ENCODE measurements at places on chromosomes 4 and X. TPM values are rescaled to one million over a fixed set of nuclear protein-coding genes. Genes with fewer than 3 reads are reported as not detected.

CDKL2 gene
- not detected for total RNA-seq

SHISA3 gene
- not detected for total RNA-seq

GLRA3 gene
- not detected for total RNA-seq

MAGEC3 gene
- total RNA-seq, result not detected

AMBN gene
- total RNA-seq, result not detected

DAPP1 gene
- total RNA-seq, result 0.20 TPM

HELT gene
- total RNA-seq, result not detected

CCDC120 gene
- total RNA-seq, result not detected

S100P gene
- not detected for total RNA-seq

CPLX1 gene
- total RNA-seq, result not detected

SYN1 gene
- not detected for total RNA-seq
